ENCODE measurements at places on chromosomes 2 and 18.

- DNase-seq: no peak
Measured at GRCh38 chr18:9055185-9055584, 47.3 kb upstream of the NDUFV2 start.

DNA sequence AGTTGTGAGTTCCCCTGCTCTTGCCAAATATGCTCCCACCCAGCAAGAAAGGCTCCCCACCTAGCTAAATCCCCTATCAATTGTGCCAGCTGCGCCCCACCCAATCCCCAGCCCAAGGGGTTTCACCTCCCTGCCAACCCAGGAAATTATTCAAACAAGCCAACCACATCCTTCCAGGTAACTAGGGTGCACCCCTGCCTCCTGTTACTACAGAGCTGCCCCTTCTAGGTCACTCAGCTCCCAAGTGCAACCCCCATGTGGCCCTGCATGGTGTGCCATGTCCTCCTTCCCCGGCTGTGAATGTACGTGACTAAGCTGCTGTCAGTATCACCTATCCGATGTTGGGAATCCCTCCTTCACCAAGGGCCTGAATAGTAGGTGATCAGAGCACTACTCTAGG is 91.2 kb upstream of the LDAH start:
- no peak for DNase-seq

- DNase-seq: no peak
Measured at GRCh38 chr2:648476-649424, 28.5 kb downstream of the TMEM18 start.

DNA sequence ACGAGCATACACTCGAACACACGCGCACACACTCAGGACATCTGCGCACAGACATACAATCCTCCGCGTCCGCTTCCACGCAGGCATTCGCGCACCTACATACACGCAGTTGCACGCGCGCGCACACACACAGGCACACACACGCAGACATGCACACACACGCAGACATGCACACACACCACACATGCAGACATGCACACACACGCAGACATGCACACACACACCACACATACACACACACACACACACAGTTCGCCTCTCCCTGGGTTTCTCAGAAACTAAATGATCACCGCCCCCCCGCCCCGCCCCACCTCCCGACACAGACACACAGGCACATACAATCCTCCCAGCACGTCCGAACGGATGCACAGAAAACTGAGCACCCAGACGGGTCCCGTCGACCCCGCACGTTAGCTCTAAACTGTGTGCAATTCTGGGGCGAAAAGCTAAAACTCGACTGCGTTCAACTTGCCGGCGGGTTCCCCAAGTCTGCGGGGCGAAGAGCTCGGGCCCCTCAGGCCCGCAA is 1.0 kb downstream of the EPHA4 start:
- DNase-seq: peak; percentile 39

- DNase-seq: no peak
Measured at GRCh38 chr2:46803911-46804670, 111.5 kb downstream of the MCFD2 start.

DNA sequence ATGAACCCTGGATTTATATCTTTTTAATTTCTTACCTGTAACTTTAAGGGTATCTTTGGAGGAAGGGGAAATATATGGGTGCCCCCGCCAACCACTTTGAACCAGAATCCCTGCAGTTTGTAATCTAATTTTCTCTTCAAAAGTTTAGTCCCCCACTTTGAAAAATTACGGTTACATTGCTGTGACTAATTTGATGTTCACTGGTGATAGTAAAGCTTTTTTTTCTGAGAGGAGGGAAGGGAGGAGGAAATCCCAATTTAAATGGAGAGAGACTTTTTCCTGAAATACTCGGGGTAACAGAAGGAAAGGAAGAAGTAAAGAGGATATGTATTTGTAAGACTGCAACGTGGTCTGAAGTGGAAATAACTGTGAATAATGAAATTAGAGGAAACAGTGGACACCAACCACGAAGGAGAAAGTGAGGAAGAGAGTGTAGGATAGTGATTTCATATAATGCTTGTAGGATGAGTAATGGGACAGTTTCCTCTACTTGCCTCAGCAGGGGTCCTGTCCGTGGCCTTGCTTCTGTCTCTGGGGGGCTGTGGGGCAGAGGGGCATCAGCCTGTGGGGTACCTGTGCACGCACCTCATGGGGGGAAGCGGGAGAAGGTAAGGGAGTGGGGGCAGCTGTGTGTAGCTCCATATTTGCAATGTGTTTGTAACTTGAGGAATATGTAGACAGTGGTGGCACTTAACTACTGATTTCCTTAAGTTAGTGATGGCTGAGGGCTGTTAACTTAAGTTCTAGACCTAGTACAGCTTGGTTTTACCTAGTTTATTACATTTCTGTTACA is 161.1 kb downstream of the LTBP1 start:
- DNase-seq: no peak

DNA sequence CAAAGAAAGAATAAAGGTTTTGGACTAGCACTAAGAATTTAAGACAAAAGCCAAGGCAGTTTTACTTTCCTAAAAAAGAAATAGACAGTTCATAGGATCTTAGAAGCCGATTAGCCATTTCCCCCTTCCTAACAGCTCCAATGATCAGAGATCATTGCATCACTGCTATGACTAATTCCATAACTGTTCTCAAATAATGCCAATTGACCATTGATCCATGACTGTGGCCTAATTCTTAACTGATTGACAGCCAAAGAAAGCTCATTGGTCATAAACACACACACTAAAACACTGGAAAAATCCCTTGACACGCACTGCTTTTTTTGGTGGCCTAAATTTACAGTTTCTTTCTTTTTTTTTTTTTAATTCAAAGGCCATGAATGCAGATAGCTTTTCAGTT is 345.0 kb upstream of the ACVR2A start:
- no peak for DNase-seq

DNA sequence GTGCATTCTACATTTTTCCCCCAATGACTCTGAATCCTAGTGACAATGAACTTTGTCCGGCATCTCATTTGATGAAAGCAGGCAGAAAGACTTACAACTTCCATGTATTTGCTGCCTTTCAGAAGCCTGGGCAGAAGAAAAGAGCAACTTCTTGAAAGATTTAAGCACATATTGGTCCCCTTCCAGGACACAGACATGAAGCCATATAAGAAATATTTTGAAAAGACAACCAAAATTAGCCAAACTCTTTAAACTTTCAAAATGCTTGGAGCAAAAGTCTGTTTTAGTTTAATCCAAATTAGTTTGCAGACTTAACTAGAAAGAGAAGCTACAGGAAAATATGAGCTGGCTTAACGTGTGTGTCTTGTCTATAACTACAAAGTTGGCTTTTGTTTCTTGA is 492.5 kb downstream of the NR4A2 start:
- no peak for DNase-seq

DNA sequence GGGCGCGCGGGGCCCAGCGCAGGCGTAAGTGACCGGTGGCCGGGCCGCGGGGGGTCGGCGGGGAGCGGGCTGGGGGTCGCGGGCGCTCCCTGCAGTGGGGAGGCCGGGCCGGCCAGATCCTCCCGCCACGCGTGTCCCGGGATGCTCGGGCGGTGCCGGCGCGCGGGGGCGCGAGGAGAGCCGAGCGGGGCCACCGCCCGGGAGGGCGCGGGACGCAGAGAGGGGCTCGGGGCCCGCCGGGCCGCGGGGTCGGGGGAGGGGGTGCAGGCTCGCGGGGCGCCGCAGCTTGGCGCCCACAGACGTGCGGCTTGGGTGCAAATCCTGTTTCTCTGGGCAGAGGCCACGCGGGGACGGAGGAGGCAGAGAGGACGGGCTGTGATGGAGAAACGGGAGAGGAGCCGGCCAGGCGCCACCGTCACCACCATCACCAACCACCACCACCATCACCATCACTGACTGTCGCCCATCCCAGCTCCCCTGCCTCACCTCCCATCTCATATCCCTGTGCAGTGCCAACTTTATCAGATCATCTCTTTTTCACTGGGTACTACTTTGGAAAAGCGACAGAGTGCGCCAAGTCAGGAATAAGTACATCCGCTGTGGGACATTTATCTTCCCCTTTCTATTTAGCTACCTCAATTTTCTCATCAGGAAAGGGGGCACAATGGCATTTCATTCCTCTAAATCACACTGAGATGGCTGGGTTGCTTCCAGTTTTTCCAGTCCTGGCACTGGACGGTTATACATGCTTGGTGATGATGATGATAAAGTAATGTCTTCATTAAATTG is 97.2 kb upstream of the GPR45 start:
- DNase-seq: no peak

DNA sequence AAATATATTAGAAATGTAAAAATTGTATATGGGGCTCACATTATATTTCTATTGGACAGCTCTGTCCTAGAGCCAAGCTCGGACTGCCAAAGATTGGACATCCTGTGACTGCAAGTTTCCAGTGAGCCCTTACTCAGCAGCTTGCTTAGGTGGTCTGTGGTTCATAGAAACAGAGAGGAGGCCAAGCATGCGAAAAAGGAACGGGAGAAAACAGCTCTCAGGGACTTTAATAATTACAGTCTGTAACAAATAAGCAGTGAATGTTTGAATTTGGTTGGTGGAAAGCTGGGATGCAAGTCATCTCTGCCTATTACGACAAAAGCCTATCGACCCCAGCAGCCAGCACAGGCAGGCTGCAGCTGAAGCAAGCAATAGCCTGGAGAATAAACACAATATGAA is 35.6 kb downstream of the WIPF1 start:
- DNase-seq: no peak

- DNase-seq: no peak
Measured at GRCh38 chr2:23420091-23420839, 35.3 kb downstream of the KLHL29 start.

- no peak for DNase-seq
Measured at GRCh38 chr2:172285010-172285621, 142.3 kb upstream of the ITGA6 start.

GRCh38 chr18:68555879-68556301 is 159.0 kb downstream of the TMX3 start:
- no peak for DNase-seq

DNA sequence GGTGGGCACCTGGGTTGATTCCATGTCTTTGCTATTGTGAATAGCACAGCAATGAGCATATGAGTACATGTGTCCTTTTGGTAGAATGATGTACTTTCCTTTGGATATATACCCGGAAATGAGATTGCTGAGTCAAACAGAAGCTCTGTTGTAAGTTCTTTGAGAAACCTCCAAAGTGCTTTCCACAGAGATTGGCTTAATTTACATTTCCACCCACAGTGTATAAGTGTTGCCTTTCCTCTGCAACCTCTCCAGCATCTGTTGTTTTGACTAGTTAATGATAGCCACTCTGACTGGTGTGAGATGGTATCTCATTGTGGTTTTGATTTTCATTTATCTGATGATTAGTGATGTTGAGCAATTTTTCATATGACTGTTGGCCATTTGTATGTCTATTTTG is 194.8 kb downstream of the ZNF804A start:
- DNase-seq: no peak

GRCh38 chr2:162838136-162838497 is 450 bp downstream of the KCNH7 start:
- no peak for DNase-seq

DNA sequence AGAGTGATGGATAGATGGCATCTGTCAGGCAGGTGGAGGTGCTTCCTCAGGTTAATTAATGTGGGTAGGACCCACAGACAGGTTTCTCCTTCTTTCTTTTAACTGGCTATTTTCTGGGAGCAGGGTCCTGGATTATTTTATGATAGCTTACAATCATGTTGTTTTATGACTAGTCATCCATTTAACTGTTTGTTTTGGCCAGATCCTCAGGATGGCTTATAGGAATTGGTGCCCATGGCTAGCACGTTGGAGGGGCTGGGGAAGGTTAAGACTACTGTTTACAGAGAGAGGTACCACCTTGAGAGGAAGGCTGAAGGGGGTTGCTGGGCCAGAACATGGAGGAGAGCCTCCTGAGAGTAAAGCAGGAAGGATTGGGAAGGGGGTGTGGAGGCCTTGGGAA is 78.0 kb upstream of the MGAT5 start:
- DNase-seq: no peak

DNA sequence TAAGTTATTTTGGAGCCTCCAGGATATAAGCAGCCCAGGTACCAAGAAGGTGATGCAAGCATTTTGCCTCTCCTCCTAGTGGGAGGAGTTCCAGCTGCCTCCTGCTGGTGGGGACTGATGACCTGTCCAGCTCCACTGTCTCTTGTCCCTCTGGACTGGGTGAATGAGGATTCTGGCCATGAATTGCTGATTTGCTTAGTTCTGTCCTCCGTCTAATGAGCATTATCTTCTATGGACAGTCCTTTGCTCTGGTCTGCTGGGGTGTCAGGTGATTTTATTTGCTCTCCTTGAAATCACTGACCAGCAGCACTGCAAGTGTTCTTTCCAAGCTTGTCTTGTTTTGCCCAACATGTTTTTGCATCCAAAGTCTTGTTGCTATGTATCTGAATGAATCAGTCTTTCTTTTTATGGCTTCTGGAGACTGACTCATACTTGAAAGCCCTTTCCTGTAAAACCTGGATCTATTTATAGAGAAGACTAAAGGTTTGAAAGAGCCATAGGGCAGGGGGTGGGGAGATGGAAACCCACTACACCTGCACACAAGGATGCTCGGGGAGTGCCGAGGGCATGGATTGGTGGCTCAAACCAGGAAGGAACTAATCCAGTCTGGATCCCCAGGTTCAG is 40.5 kb upstream of the EFHD1 start:
- no peak for DNase-seq

DNA sequence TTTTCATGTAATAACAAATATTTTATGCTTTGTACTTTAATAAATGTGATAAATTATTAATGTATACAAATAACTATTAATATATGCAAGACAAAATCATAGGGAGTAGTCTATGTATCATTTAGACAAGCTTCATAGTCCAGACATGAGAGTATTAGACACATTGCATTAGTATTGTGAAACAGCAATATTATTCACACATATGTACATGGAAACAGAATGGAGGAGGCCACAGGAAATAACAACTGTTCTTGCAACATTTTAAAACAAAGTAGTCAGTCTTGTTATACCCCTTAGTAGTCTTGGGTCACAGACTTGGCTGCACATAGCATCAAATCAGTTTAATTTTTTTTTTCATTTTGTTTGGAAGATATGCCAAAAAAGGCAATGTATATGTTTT is 15.8 kb downstream of the DSC1 start:
- DNase-seq: no peak

DNA sequence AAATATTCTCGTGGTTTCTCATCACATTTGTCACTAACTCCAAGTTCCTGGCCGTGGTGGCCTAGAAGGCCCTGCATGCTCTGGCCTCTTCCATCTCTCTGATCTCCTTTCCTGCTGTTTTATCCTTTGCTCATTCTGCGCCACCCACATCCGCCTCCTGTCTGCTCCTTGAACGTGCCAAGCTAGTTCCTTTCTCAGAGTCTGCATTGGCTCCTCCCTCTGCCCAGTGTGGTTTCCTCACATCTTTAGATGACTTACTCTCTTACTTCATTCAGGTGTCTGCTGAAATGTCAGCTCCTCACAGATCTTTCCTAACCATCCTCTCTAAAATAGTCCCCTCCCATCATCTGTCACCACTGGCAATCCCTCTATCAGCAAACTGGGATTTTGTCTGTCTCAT is 158.6 kb upstream of the RBMS1 start:
- no peak for DNase-seq
